ENCODE measurements at places on chromosomes 16 and 17.

DNA sequence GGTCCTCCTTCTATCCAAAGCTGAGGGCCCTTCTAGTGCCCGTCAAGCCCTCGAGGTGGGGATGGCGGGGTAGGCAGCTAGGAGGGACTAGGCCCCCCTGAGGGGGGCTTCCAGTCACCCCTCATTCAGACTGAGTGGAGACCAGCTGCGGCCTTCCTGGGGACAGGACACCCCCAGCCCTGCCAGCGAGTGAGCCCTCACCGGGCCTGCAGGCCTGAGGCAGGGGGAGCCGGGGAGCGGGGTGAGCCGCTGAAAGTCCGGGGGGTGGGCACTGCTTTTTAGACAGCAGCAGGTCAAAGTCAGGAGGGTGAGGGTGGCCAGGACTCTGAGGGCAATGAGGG is 8.7 kb upstream of the KREMEN2 start:
- no peak for DNase-seq

- no peak for DNase-seq
Measured at GRCh38 chr17:70313086-70313852, 143.9 kb downstream of the KCNJ2 start.

- peak; percentile 43 for DNase-seq
Measured at GRCh38 chr17:67636834-67637520, 80.8 kb upstream of the NOL11 start.

DNA sequence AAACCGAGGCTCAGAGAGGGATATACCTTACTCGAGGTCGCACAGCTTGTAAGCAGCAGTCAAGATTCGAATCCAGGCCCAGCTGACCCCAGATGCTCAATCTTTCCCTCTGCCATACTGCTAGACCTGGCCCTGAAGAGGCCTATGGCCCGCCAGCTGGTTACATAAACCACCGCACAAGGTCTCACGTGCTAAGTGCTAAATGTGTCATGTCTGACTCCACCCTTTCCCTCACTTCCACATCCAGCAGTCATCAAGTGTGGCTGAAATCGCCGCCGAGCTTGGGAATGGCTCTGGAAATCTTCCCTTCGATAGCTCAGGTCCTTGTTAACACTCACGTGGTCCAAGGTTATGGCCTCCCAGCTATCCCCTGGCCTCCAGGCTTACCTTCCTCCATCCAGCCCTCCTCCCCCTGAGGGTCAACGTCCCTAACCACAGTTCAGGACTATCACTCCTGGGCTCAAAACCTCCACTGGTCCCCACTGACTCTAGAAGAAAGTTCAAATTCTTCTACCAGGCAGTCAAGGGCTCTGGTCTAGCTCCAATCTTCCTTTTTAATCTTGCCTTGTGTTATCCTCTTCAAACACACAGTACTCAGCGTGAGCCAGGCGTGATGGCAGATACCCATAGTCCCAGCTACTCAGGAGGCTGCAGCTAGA is 3.5 kb downstream of the ZBTB4 start:
- DNase-seq = peak; percentile 78

GRCh38 chr16:8678068-8678927 is 3.9 kb downstream of the ABAT start:
- DNase-seq = peak; percentile 93

- DNase-seq = no peak
Measured at GRCh38 chr16:35447010-35447558, 1987.7 kb downstream of the TP53TG3F start.

- DNase-seq = peak; percentile 81
Measured at GRCh38 chr16:85089525-85089924, 22.7 kb downstream of the CIBAR2 start.

DNA sequence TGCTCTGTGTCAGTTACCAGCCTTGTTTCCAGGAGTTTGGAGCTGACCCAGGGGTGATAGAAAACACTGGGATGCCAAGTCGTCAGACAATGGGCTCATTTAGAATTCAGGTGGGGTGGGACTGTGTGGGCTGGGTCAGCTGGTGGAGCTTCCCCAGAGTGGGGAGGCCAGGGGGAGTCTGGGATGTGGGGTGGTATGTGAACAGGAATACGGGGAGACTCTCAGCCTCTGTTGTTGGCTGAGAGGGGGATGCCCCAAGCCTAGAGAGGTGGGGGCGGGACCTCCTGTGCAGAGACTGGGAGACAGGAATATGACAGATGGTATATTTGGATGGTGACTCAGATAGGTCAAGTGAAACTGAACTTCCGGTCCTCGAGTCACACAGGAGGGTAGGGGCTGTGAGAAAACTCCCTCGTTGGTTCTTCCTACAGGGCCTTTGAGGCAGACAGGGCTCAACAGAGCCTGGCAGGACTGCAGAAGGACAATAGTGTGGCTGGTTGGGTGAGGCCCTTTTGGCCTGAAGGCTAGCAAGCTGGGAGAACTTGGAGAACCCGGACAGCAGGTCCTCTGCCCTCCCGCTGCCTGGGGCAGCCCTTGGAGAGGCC is 23.7 kb downstream of the CDH1 start:
- DNase-seq = peak; percentile 95

- DNase-seq = peak; percentile 68
Measured at GRCh38 chr17:58822148-58823050, 66.7 kb downstream of the PPM1E start.

DNA sequence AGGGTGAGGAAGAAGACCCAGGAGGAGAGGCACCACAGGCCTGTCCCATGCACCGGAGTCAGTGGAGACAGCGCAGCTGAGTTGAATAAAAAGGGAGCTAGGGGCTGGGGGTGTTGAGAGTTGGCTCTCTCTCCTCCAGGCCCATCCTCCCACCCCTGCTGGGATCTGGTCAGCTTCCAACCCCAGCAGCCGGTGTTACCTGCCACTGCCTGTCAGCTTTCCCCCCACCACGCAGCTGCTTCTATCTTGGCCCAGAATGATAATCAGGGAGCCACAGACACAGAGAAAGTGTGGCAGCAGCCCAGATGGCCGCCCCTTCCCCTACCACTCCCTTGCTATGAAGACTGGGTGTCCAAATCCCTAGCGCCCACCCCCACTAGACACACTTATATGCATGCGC is 120.6 kb upstream of the RPL38 start:
- DNase-seq = no peak

GRCh38 chr16:61792194-61792909 is 243.9 kb downstream of the CDH8 start:
- peak; percentile 39 for DNase-seq

GRCh38 chr16:70416748-70417616 is 21.9 kb downstream of the ST3GAL2 start:
- no peak for DNase-seq

DNA sequence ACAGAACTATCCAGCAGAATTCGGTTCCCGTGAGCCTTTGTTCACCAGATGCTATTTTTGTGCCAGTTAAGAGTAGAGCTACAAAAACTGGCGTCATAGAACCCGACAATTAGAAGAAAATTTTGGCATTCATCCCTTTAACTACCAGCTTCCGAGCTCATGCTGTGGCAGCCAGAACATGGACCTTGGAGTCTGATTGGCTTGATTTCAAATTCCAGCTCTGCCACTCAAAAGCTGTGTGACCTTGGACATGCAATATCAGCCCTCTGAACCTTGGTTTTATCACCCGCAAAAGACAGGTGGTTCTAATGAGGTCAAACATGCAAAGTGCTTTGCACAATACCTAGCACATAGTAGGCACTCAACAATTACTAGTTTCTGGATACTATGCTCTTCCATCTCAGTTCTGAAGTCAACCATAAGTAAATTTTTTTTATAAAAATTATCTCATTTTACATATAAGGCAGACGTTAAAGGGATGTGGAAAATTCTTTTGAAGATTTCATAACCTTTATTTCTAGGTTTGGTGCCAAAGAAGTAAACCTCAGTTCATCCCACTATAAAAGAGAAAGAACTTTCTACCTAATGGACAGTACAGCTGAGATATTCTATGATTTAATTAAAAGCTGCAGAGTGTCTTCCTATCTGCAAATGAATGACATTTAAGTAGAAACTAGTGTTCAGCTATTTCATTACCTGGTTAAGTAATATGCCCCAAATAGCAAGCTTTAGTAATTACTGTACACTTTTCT is 331.5 kb downstream of the HAPSTR1 start:
- DNase-seq = no peak

DNA sequence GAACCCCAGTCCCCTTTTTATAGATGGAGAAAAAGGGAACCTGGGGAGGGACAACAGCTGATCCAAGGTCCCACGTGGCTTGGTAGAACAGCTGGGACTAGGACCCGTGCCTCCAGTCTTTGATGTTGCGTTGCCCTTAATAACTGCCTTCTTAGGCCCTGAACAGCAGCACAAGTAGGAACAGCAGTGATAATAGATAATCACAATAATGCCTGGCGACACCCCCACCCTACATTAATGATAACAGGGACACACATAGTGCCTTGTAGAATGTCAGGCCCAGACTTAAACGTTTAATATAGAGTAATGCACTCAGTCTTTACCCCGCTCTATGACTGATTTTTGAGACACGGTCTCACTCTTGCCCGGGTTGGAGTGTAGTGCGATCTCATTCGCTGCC is 96.4 kb downstream of the ABCC6 start:
- DNase-seq = no peak

DNA sequence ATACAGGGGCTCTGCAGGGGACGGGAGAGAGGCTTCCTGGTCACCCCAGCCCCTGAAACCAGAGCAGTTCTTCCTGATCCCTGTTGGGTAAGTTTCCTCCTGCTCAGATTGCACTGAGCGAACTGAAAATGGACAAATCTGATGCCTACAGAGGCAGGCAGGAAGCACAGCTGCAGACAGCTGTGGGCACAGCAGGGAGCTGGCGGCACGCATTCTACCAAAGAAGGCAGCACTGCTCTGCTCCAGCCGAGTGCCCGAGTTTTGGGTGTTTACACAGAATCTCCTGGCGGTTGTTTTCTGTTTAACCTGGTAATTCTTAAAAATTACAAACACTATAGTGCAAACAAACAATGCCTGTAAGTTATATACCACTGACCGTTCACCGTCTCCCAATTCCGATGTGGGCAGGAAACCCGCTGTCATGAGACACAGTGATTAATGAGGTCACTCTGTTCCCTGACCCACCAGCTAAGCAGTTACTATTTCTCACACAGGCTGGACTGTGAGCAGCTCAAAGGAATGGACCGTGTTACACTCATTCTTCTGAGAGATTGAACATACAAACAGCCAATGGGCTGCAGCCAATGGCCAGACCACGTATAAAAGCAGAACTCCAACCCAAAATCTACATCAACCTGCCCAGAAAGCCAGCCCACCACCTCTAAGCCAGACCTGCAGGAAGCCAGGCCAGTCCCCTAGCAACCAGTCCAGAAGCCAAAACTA is 25.5 kb downstream of the NSMCE1 start:
- DNase-seq = no peak

GRCh38 chr16:86158688-86159360 is 259.9 kb downstream of the IRF8 start:
- DNase-seq = no peak

DNA sequence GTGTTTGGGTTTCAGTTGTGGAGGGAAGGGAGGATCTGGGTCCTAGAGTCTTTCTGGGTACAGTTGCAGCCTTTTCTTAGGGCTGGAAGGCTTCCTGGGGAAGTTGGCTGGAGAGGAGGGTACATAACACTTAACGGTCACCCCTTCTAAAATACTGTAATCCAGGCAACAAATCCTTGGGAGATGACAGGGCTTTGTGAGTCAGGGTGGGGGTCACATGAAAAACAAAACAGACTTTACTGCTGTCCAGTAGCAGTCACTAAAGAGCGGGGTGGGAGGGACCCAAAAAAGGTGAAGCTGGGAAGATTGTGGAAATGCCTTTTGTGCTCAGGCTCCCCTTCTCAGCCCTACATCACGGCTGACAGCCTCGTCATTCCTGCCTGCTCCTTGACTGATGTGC is 6.3 kb downstream of the SAP30BP start:
- DNase-seq = no peak

DNA sequence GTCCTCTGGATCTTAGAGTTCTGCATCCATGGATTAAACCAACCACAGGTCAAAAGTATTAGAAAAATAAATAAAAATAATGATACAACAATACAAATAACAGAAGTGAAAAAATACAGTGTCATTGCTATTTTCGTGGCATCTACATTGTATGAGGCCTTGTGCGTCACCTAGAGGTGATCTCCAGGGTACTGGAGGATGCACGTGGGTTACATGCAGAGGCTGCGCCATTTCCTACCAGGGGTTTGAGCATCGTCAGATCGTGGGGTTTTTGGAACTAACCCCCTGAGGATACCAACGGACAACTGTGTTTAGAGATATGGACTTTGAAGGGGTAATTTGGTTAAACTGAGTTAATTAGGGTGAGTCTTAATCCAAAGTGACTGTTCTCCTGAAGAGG is 224.7 kb downstream of the ENGASE start:
- no peak for DNase-seq

All from epithelial cell of esophagus (primary cell).